ENCODE measurements at places on chromosomes 13 and 19.

- DNase-seq, result peak; percentile 78
These were observed 15.1 kb downstream of the CCDC97 start for GRCh38 chr19:41324921-41325639.

- DNase-seq, result no peak
These were observed 11.5 kb upstream of the ILF3 start for GRCh38 chr19:10642473-10643171.

GRCh38 chr13:93468433-93468832, 241.8 kb downstream of the GPC6 start:
- DNase-seq, result no peak

- DNase-seq, result no peak
These were observed 160.1 kb downstream of the KDM4B start for GRCh38 chr19:5128936-5129389.

DNA sequence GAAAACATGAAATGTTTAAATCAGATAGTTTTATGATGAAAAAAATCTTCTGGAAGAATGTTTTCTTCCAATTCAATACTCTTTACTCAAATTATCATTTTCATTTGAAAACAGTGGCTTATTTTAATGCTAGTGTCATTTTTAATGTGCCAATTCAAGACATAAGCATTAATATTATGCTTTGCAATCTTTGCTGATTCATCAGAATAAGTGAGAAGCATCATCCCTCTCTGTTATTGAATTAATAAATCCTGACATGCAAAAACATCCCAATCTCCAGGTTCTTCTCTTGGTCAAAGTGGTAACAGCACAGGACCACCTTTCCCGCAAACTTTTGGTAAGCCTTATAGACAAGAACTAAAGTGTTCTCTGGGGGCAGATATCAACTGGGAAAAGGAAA, 3.8 kb downstream of the INTS6 start:
- no peak for DNase-seq

- peak; percentile 93 for DNase-seq
These were observed 32.7 kb upstream of the CSNK1A1L start for GRCh38 chr13:37138169-37138568.

- no peak for DNase-seq
These were observed 7.4 kb downstream of the RAP2A start for GRCh38 chr13:97441368-97441767.
